ENCODE measurements at places on chromosomes 11 and 22.

DNA sequence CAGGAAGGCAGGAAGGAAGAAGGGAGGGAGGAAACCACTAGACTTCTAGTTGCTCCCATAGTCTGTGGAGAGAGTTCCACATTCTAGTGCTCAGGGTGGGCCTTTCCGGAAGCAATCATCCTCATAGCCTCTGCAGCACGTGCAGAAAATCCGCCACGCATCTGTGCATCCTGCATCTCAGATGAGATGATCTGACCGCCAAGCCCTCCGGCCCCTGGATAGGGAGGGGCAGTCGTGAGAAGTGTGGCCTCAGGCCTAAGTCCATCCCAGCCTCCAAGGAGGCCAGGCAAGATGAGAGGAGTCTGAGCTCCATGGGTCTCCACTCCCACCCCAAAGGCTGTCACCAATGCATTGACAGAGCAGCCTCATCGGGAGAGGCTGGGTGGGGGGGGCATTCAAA is 30.4 kb upstream of the IGSF9B start:
- DNase-seq = no peak

- DNase-seq = no peak
These were observed 82.5 kb downstream of the ARL14EP start for GRCh38 chr11:30405385-30405784.

- DNase-seq = no peak
These were observed 32.6 kb downstream of the WNT11 start for GRCh38 chr11:76173663-76174062.

DNA sequence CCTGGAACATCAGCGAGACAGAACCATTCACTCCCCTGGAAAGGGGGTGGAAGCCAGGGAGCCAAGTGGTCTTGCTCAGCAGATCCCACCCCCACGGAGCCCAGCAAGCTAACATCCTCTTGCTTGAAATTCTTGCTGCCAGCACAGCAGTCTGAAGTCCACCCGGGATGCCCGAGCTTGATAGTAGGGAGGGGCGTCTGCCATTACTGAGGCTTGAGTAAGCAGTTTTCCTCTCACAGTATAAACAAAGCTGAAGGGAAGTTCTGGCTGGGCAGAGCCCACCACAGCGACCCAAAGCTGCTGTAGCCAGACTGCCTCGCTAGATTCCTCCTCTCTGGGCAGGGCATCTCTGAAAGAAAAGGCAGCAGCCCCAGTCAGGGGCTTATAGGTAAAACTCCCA is 764.8 kb upstream of the LUZP2 start:
- DNase-seq = no peak

- DNase-seq = no peak
These were observed 130.6 kb downstream of the WNT11 start for GRCh38 chr11:76075716-76076115.

GRCh38 chr11:13287036-13287435 is 9.4 kb downstream of the BMAL1 start:
- DNase-seq = no peak

GRCh38 chr22:41668971-41669911 is 19.4 kb downstream of the SNU13 start:
- DNase-seq = no peak

DNA sequence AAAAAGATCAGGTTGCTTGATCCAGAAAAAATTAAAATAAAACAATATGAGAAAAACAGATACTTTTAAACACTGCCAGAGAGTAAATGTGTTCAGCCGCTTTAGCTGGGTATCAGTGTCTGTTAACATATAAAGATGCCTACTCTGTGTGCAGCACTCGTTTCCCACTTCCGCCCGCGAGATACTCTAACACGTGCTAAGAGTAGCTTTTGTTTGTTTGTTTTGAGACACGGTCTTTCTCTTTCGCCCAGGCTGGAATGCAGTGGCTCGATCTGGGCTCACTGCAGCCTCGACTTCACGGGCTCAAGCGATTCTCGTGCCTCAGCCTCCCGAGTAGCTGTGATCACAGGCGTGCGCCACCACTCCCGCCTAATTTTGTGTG is 531 bp upstream of the MEN1 start:
- peak; percentile 12 for DNase-seq

DNA sequence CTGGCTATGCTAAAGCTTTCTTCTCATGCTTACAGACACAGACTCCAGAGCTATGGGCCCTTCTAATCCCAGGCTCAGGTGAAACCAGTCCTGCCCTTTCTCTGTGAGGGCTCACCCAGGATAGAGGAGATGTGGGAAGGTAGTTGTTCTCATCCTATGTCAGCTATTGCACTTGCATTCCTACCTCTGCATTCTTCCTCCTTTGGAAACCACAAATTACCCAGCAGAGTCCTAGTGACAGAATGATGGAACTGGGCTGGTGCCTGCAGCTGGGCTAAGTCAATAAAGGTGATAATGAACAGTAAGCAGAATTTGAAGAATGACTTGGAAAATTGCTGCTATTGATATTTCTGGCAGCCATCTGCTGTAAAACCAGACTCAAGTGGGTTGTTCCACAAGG is 560.0 kb downstream of the TMEM135 start:
- no peak for DNase-seq

DNA sequence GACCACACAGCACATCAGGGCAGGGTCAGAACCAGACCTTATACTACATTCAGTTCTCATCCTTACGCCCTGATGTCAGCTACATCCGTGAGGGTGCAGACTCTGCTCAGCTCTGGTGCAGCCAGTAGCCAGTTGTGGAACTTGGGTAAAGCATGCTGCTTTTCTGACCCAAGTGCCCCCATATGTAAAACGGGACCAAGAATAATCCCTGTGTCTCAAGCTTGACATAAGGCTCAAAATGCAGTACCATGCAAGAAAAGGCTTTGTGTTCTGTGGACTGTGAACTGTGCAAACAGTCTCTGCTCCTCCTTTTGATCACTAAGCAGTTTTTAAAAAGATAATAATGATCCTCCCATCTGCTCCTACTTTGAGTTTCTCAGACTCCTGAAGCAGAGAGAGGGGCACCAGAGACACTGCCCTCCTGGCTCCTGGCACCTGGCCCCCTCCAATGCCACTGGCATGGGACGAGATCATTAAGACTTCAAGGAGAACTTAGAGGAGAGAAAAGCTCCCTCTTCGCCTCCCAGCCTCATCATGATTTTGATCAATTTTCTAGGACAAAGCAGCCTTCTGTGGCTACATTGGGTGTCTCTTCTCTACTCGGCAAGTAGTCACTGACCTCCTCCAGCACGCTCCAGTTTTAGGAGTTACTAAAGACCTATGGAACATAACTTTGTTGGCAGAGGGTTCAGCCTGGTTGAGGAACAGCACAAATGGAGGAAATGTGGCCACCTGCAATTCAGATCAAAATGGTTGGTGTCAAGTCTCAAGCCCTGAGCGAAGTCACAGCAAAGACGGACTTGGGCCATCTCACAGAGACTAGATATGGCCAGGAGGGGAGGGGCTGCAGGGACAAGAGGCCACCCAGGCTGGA is 23.9 kb downstream of the IL10RA start:
- DNase-seq = no peak

DNA sequence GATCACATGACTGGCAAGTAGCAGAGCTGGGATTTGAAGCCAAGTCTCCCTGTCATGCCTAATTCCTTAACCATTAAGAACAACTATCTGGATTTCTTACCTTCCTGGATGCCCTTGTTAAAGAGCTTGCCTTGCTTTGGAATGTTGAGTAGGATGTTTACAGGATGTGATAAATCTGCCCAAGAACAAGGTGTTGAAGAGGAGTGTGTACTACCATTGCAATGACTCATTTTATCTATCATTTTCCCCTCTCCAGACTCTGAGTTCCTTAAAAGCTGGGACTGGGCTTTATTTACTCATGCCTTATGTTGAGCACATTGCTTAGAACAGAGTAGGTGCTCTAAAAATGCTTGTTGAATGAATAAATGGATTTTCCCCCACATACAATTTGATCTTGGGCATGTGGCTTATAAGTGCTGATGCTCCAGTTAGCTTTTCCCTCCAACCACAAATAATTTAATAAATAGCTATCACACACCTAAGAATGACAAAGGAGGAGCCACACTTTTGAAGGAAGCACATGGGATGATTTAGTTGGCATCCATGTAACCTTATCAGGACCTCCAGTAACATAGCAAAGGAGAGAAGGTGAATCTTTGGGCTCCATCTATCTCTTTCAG is 268.6 kb upstream of the SESN3 start:
- no peak for DNase-seq

DNA sequence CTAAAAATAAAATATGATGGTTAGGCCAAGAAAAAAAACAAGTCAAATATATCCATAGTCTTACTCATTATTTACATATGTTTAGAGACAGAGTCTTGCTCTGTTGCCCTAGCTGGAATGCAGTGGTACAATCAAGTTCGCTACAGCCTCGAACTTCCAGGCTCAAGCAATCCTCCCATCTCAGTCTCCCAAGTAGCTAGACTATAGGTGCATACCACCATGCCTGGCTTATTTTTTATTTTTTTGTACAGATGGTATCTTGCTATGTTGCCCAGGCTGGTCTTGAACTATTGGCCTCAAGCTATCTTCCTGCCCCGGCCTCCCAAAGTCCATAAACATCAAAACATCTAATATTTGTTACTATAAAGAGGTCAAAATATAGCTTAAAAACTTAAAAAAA is 36.1 kb downstream of the C2CD3 start:
- no peak for DNase-seq

DNA sequence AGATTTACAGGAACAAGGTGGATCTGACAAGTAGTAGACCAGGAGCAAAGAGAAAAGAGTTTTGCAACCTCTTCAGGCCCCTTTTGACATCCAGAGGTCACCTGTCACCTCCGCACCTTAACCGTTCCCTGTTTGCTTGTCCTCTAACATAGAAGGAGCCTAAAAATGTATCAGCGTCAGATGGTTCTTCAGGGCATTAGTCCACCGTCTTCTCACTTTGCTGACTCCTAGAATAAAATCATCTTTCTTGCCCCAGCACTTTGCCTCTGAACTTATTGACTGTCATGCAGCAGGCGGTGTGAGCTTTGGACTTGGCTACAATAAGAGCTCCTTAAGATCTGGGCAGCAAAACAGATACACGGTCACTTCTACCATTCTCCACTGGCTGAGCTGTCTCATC is 339.7 kb upstream of the B3GAT1 start:
- no peak for DNase-seq

DNA sequence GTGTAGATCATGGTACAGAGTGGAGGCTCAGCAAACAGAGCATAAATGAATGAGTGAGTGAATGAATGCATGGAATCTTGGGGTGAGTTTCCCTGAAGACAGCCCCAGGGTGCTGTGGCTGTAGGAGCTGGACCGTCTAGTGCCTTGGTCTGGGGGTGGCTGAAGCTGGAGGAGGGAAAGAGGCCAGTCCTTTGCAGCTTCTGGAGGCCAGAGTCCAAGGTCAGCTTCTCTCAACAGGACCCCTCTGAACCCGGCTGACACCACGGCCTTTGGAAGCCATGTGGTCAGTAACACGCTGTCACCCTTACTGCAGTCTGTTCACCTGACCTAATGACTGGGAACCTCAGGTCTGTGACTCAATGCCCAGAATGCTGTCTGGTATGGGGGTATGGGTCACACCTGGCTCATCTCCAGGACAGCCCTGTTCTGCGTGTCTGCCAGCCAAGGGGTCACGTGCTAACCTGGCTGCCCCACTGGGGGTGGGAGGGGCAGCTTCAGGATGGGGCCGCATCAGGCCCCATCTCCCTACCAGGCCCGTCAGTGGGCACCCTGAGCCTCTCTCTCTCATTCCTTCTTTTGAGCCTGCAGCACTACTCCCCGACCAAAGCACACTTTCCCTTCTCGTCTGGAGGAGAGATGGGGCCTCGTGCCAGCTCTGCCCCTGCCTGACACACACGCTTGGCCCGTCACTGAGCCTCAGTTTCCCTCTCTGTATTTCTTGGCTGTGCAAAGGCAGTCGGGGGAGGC is 24.1 kb upstream of the CHKA start:
- no peak for DNase-seq

GRCh38 chr22:22787786-22788459 is 99.7 kb upstream of the IGLL5 start:
- DNase-seq = peak; percentile 52

DNA sequence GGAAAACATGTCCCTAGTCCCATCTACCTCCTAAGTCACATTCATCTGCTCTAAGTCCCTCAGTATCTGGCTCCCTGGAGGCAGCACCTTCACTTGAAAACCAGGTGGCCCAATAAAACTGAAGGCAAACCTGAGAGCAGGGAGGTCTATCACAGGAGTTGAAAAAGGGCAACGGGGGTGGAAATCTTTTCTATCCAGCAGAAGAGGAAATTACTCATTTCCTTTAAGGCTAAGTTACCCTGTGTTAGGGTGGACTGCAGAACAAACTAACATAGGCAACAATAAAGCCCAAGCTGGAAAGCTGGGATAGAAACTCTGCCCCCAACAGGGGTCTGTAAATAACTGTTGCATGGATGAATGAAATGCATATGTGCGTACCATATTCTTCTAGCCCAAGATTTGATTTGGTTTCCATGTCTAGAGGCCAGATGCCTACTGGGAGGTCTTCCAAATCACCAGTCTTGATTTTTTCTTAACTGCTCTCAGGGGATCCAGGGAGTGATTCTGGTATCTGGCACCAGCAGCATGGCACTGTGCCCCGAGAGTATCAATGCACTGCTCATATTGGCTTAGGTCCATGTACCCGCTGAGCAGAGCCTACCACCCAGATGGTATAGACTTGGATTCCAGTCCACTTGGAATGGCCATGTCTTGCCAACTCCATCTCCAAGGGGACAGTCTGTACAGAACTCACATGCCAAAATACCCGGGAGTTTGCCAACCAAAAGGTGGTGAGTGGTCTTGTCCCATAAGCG is 350.0 kb upstream of the NCAM1 start:
- no peak for DNase-seq

- DNase-seq = no peak
These were observed 29.2 kb downstream of the GGTLC2 start for GRCh38 chr22:22673628-22674027.

- DNase-seq = no peak
These were observed 131.9 kb downstream of the ADAMTS15 start for GRCh38 chr11:130580372-130580771.

DNA sequence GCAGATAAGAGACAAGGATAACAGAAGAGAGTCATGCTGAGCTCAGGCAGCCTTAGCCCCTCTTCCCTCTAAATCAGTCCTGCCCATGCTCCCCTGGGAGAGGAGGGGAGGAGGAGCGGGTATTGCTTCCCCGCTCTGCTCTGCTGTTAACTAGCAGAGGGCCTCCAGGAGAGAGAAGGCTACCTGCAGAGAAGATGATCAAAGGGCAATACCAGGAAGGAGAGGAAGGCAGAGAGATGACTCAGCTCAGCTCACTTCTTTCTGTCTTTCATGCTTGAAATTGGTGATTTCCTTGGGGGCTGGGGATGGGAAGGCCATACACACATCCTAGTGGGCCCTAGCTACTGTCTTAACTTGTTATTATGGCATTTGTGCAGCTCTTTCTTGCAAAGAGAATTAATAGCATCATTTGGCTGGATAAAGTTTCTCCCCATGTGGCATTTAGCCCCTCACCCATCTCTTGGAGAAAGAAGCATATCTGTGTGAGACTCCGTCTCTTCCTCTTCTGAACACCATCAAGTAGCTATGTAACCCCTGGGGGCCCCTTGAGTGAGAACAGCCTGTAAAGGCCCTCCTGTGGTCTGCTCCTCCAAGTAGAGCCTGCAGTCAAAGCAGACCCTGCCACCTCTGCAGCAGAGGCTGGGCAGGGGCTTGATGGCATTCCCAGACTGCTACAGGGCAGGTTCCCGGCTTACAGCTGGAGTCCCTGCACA is 33.4 kb upstream of the AMOTL1 start:
- DNase-seq = no peak

- DNase-seq = no peak
These were observed 100.9 kb downstream of the FAM76B start for GRCh38 chr11:95688501-95689222.

- no peak for DNase-seq
These were observed 27.7 kb upstream of the MUC5B start for GRCh38 chr11:1194977-1195681.

GRCh38 chr22:32850591-32851517 is 49.3 kb downstream of the TIMP3 start:
- no peak for DNase-seq
